NB4 (cell line): ENCODE measurements at places on chromosomes 5 and 9.
A peak's percentile ranks its signal among the peaks of the same experiment; 100 is the strongest.

- peak; percentile 97 for DNase-seq
Observed at GRCh38 chr9:95875305-95876137, at the start of gene ERCC6L2. ERCC6L2 (plus strand) TSS chr9:95875691; CDS start chr9:95876039, 348 bp downstream.

- DNase-seq, result no peak
Observed at GRCh38 chr5:10591966-10592365, 28.1 kb downstream of the ANKRD33B start.

DNA sequence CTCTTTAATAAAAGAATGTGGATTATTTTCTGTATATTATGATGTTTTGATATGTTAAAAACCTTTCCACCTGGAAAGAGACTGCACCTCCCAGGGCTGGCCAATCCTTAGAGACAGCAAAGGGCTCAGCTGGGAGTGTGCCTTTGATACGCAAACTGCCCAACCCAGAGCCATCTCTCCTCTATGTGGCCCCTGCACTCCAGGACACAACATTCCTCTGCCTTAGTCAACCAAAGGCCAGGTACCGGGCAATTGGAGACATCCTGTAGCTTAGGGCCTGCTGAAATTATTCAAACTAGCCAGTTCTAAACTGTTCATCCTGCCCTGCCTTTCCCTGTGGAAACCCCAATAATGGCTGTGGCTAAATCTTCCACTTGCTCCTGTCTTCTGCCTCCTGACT is 5.0 kb upstream of the HSPB3 start:
- DNase-seq, result no peak

GRCh38 chr5:172362755-172363154 is 79.2 kb upstream of the UBTD2 start:
- DNase-seq, result no peak

GRCh38 chr9:93702261-93702660 is 125.9 kb downstream of the PHF2 start:
- no peak for DNase-seq

- no peak for DNase-seq
Observed at GRCh38 chr5:181107699-181108098, 23.3 kb downstream of the OR2V1 start.

DNA sequence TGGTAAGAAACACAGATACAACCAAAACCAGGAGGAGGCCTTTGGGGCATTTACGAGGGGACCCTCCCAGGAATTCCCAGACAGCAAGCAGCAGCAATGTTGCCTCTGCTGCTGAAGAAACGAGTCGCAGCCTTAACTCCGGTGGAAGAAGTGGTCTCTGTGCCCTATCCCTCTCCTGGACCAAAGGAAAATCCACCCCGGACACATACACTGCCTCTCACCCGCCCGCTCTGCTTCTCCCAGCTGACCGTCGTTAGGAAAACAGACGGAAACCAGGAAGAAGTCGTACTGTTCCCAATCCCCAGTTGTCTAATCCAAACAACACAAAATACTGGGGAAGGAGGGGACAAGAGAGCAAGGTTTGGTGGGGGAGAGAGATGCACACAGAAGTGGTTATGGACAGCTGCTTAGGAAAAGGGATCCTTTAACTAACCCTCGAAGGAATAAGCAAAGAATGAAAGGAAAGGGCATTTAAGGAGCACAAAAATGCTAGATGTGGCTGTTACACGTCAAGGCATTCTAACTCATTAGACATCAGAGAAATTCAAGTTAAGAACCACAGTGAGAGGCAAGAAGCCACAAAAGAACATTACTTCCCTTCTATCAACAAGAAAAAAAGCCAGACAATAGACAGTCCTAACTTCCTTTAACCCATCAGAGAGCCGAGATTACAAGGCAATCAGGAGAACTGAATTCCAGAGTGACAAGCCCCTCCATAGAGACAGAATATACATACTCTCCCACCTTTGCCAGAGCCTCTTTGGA is 71.9 kb downstream of the ACTL7B start:
- peak; percentile 61 for DNase-seq

DNA sequence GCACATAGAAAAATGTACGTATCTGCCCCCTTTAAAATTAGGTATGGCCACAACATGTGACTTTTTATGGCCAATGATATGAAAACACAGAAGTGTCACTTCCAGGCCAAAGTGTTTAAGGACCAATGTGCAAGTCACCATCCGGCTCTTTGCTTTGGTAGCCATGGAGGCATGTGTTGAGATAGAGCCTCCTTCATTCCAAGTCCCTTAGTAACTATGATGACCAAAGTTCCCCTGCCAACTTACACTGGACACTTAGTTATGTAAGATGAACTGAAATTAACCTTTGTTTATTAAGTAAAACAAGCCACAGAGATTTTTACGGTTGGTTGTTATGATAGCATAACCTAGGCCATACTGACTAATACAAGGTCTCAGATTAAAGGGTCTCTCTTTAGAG is 51.0 kb downstream of the FBN2 start:
- no peak for DNase-seq
